Activated naive CD4-positive, alpha-beta T cell treated with anti-CD3 and anti-CD28 coated beads, Interleukin-2, amount 50 U/mL, for 72 hours (primary cell): ENCODE measurements at places on chromosomes 2 and 18. TPM values are rescaled to one million over a fixed set of nuclear protein-coding genes. Genes with fewer than 3 reads are reported as not detected.

DNA sequence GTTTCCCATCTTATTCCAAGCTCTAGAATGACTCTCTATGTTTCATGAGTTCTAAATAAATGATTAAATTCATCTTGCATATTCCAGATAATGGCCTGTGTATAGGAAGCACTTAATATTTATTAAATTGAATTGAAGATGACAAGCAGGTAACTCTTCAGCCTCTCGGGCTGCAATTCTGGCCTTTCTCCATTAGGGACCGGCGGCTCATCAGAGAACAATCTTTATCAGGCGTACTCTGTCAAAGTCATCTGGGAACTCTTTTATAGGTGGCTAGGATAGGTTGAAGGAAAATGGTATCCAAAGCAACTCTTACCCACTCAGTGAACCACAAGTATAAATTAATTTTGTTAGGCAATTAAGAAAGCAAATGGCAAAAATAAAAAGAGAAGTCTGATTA is 308.5 kb downstream of the NOL4 start:
- DNase-seq: no peak

- DNase-seq: no peak
Observed at GRCh38 chr2:220151341-220151740, 523.9 kb downstream of the SLC4A3 start.

DNA sequence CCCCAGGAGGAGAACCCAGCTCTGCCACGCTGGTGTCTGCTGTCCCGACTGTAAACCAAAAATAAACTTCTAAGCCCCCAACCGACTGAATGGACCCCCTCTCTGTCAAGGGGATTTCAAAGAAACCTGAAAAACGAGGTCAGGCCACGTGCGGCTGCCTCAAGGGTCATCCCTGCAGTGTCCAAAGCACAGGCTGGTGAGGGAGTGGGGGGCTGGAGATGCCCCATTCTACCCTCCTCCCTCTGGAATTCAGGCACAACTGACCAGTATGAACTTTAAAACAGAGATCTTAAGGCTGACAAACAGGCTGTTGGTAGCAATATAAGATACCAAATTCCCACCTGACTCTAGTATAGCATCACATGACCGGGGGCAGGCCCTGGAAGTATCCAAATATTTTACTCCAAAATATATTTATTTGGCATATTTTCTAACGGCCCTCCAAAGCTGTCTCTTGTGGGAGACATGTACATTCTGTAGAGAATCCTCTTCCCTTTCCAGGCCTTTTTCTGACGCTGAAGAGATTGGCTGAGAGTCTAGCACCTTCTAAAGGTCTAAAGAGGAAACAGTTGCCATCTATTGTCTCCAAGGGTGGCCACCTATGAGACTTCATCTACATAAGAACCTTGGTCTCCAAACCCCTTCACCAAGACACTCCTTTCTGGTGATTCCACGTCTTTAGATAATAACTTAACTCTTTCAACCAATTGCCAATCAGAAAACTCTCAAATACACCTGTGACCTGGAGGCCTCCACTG is 40.4 kb upstream of the CTDP1 start:
- DNase-seq: no peak

GRCh38 chr2:162732946-162733698 is 105.4 kb downstream of the KCNH7 start:
- no peak for DNase-seq

- DNase-seq: no peak
Observed at GRCh38 chr2:169082995-169083394, 13.6 kb downstream of the DHRS9 start.

Gene DSEL
- total RNA-seq: not detected

Gene FOXI3
- not detected for total RNA-seq

Gene LCT
- total RNA-seq: 0.27 TPM

Gene PARD3B
- total RNA-seq: 0.35 TPM
